Fibroblast of villous mesenchyme (primary cell): ENCODE measurements at places on chromosomes 4 and X. TPM values are rescaled to one million over a fixed set of nuclear protein-coding genes. Genes with fewer than 3 reads are reported as not detected.

Gene NCAPG
- total RNA-seq: 17.4 and 32.8 TPM in 2 replicates

GRCh38 chrX:118536687-118537461 is 41.3 kb downstream of the DOCK11 start:
- DNase-seq: peak; percentile 29

DNA sequence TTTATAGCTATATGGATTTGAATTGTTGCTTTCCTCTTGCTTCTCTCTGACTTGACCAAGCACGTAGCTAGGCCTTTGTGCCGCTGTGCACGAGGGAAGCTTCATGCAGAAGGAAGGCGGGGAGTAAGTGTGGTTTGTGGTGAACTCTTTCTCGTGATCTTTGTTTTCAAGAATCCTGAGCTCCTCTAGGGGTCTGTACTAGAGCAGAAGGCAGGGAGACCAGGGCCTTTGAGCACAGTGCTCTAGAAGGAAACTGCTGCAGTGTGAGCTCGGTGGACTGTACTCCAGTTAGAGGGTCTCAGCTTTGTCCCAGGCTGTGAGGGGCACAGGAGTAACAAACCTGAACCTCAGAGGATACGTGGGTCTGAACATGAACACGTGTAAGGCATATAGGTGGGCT is 49.0 kb downstream of the AGA start:
- DNase-seq: no peak

DNA sequence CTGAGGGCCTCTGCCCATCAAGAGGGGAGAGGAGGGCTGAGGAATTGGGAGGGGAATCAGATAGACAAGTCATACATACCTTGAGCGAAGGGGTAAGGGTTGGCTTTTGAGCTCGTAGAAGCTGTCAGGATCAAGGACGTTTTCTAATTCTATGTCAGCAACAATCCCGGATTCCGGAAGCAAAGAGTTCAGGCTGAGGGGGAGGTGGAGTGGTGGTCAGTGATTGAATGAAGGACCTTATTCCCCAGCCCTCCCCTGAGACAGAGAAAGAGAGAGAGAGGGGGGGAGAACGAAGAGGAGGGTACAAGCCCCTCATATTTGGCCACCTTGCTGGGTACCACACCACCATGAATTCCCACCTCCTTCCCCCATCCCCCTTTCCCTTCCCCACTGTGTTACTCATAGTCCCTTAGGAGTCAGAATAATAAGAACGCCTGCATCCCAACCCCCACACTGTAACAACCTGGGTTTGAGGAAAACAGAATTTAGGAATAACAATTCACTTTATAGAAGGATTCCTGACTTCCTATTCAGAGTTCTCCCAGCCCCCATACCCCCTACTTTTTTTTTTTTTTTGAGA is 2.7 kb downstream of the TFE3 start:
- no peak for DNase-seq

Gene PDE6B
- under 0.01 TPM in 1 of 2 replicates, not detected in the other for total RNA-seq

- DNase-seq: no peak
Measured at GRCh38 chrX:82362550-82362949, 1145.5 kb upstream of the POU3F4 start.

- no peak for DNase-seq
Measured at GRCh38 chr4:26196567-26196966, 124.2 kb upstream of the RBPJ start.

Gene TIGD4
- under 0.01 TPM in 2 replicates for total RNA-seq
